Esophagus squamous epithelium (tissue), 5 donors: ENCODE measurements at places on chromosomes 16 and 17.

- no peak for DNase-seq
- no peak overlapping the region for H3K27ac ChIP-seq
- no peaks in the 10 kb centered on the region for H3K36me3 ChIP-seq
- no peaks in the 10 kb centered on the region for H3K4me1 ChIP-seq
Observed at GRCh38 chr17:2871205-2871604, 75.0 kb downstream of the RAP1GAP2 start.

- H3K4me1 ChIP-seq, result peaks cover 55% of the 10 kb centered on the region
- no peak for DNase-seq
- no peak overlapping the region for H3K27ac ChIP-seq
Observed at GRCh38 chr17:50952889-50953288, 86.7 kb upstream of the TOB1 start.

GRCh38 chr16:73183611-73184092 lies 135.7 kb upstream of the ZFHX3 start:
- DNase-seq, result no peak
- no peaks in the 10 kb centered on the region for H3K27me3 ChIP-seq
- H3K36me3 ChIP-seq, result no peaks in the 10 kb centered on the region
- H3K4me1 ChIP-seq, result no peaks in the 10 kb centered on the region
- no peak overlapping the region for H3K4me3 ChIP-seq

- no peak overlapping the region for H3K27ac ChIP-seq
- H3K27me3 ChIP-seq, result no peaks in the 10 kb centered on the region
- H3K36me3 ChIP-seq, result no peaks in the 10 kb centered on the region
- no peaks in the 10 kb centered on the region for H3K4me1 ChIP-seq
Observed at GRCh38 chr17:57379237-57379894, 123.0 kb downstream of the MSI2 start.

DNA sequence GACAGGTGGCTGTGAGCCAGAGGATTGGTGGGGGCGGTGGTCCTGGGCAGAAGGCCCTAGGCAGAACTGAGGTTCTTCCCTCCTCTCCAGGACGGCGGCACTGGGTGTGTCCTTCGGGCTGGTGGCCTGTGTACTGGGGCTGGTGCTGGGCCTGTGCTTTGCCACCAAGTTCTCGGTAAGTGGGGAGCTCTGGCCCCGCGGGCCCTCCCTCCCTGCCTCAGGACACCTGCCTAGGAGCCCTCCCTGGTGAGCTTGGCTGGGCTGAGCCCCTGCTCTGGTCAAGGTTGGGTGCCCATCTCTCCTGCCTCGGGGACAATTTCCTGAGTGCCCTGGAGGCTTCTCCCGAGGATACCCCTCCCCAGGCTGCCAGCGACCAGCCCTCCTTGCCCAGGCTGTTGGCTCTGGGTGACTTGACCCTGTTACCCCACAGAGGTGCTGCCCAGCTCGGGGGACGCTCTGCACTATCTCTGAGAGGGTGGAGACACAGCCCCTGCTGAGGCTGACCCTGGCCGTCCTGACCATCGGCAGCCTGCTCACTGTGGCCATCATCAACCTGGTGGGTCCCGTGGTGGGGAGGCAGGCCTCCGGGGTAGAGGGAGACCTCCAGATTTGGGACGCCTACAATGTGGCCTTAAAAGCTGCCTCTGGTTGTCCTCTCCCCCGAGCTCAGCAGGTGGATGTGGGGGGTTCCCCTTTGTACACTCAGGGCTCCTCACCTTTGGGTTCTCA lies 42.0 kb downstream of the ADCY7 start:
- DNase-seq, result no peak
- H3K27ac ChIP-seq, result no peak overlapping the region
- H3K36me3 ChIP-seq, result peaks cover 9% of the 10 kb centered on the region
- no peaks in the 10 kb centered on the region for H3K27me3 ChIP-seq

- no peak overlapping the region for H3K27ac ChIP-seq
- no peaks in the 10 kb centered on the region for H3K27me3 ChIP-seq
- H3K4me1 ChIP-seq, result no peaks in the 10 kb centered on the region
- no peak overlapping the region for H3K4me3 ChIP-seq
- peaks cover 100% of the 10 kb centered on the region for H3K36me3 ChIP-seq
- no peak for DNase-seq
Observed at GRCh38 chr17:67109111-67109510, 64.8 kb downstream of the CACNG1 start.

- H3K27ac ChIP-seq, result no peak overlapping the region
- no peak for DNase-seq
- H3K4me1 ChIP-seq, result no peaks in the 10 kb centered on the region
- H3K27me3 ChIP-seq, result no peaks in the 10 kb centered on the region
Observed at GRCh38 chr17:82926716-82927115, 86.9 kb upstream of the ZNF750 start.

- no peak for DNase-seq
- no peak overlapping the region for H3K4me3 ChIP-seq
- no peaks in the 10 kb centered on the region for H3K36me3 ChIP-seq
Observed at GRCh38 chr17:20128036-20128667, 119.0 kb downstream of the SPECC1 start.

GRCh38 chr17:7477392-7478275 lies 1.8 kb downstream of the ZBTB4 start:
- peak overlapping the region; percentile 98 for H3K27ac ChIP-seq
- no peaks in the 10 kb centered on the region for H3K27me3 ChIP-seq
- H3K4me1 ChIP-seq, result peaks cover 93% of the 10 kb centered on the region
- DNase-seq, result no peak
- H3K36me3 ChIP-seq, result no peaks in the 10 kb centered on the region
- peak overlapping the region; percentile 92 for H3K4me3 ChIP-seq

GRCh38 chr16:11524098-11524760 lies 62.5 kb downstream of the LITAF start:
- DNase-seq, result no peak
- H3K4me3 ChIP-seq, result no peak overlapping the region
- no peak overlapping the region for H3K27ac ChIP-seq

- no peak for DNase-seq
- H3K4me1 ChIP-seq, result peaks cover 27% of the 10 kb centered on the region
- H3K27me3 ChIP-seq, result peaks cover 42% of the 10 kb centered on the region
Observed at GRCh38 chr16:87570938-87571867, 31.1 kb upstream of the JPH3 start.

DNA sequence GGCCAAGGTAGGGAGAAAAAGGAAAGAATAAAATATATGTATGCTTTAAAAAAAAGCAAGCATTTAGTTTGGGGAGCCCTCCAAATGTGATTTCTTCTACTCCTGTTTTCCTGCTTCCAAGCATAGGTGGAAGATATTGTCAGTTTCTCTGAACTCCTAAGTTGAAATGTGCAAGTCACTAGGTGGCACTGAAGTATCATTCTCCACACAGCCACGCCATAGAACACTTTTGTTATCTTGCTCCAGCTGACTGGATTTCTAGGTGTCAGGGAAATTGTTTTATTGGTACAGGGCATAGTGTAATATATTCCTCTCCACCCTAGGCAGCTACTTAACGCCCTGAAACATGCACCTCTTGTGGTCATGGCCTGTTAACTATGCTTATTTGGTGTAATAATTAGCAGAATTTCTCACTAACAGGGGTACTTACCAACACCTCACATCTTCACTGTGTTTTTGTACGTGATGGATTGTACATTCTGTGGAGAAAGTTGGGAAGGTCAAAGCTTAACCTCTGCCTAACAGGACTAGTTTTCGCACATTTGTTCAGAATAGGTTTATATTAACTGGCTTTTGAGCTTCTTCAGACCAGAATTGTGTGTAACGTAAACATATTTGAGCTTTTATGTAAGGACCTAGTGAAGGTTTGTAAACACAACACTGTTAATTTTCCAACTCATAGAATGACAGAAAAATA lies 69.3 kb downstream of the FTO start:
- no peaks in the 10 kb centered on the region for H3K27me3 ChIP-seq
- H3K4me3 ChIP-seq, result no peak overlapping the region
- no peak overlapping the region for H3K27ac ChIP-seq
- H3K4me1 ChIP-seq, result peaks cover 15% of the 10 kb centered on the region
- H3K36me3 ChIP-seq, result no peaks in the 10 kb centered on the region

- DNase-seq, result no peak
- H3K4me3 ChIP-seq, result peak overlapping the region; percentile 13
- peaks cover 12% of the 10 kb centered on the region for H3K4me1 ChIP-seq
- no peaks in the 10 kb centered on the region for H3K36me3 ChIP-seq
- H3K27ac ChIP-seq, result no peak overlapping the region
Observed at GRCh38 chr17:50469208-50469605, 527 bp upstream of the CHAD start.

- H3K4me3 ChIP-seq, result no peak overlapping the region
- H3K27me3 ChIP-seq, result no peaks in the 10 kb centered on the region
- no peaks in the 10 kb centered on the region for H3K4me1 ChIP-seq
- H3K36me3 ChIP-seq, result no peaks in the 10 kb centered on the region
Observed at GRCh38 chr17:67557052-67557845, 160.5 kb upstream of the NOL11 start.

- no peak within 1 kb of the TSS for H3K4me3 ChIP-seq
- H3K27ac ChIP-seq, result no peak within 1 kb of the TSS
- H3K36me3 ChIP-seq, result no peaks in the 10 kb centered on the region
- H3K4me1 ChIP-seq, result no peaks in the 10 kb centered on the region
- no peak for DNase-seq
Observed at GRCh38 chr16:10817963-10818941, at the start of gene TVP23A. TVP23A (minus strand) TSS chr16:10818794; CDS start chr16:10818493, 301 bp downstream.

DNA sequence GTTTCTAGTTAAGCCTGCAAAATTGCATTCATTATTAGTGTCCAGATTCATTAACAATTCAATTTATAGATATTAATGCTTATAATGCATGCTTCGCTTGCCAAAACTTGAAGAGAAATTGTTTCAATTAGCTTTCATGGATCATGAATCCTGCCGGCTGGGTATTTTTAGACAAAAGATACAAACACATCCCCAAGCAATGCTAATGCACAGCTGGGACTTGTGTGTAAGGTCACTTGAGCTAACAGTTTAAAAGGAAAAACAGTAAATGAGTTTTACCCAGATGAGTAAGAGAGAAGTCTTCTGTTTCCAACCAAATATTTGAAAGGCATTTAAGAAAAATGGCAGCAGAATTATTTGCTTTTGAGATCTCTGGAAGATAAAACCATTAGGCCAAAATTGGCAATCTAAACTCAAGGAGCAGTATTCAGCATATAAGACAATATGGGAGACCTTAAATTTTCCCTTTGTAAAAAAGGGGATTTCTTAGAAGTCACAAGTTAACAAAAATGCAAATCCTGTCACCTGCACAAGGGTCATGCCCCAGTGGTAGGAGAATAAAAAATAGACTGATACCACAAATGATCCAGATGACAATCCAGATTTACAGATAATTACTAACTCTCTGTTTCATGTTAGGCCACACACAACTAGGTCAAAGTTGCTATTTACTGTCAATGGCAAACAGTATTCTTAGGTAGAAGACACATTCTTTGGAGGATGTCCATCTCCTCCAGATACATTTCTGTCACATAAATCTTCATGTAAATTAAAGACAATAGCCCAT lies 418.4 kb upstream of the PMFBP1 start:
- no peaks in the 10 kb centered on the region for H3K4me1 ChIP-seq
- no peaks in the 10 kb centered on the region for H3K27me3 ChIP-seq
- no peaks in the 10 kb centered on the region for H3K36me3 ChIP-seq
- no peak overlapping the region for H3K27ac ChIP-seq
- DNase-seq, result no peak
- H3K4me3 ChIP-seq, result no peak overlapping the region

DNA sequence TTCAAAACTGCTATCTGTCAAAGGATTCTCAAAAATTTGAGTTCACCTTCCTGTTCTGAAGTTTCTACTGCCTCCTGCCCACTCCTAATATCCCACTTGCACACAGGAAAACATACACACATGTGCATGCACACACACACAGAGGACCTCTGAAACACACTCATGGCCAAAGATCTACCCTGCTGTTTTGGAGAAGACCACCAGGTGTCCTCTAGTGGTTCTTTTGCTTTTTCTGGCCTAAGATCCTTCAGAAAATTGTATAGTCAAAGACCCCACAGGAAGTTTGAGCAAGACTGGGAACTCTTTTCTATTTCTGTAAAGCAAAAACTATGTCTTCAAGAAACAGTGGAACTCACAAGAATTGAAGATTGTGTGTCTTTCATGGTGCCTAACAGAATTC lies 90.2 kb downstream of the CDH8 start:
- no peaks in the 10 kb centered on the region for H3K36me3 ChIP-seq
- no peak for DNase-seq
- H3K27ac ChIP-seq, result no peak overlapping the region
- no peak overlapping the region for H3K4me3 ChIP-seq

DNA sequence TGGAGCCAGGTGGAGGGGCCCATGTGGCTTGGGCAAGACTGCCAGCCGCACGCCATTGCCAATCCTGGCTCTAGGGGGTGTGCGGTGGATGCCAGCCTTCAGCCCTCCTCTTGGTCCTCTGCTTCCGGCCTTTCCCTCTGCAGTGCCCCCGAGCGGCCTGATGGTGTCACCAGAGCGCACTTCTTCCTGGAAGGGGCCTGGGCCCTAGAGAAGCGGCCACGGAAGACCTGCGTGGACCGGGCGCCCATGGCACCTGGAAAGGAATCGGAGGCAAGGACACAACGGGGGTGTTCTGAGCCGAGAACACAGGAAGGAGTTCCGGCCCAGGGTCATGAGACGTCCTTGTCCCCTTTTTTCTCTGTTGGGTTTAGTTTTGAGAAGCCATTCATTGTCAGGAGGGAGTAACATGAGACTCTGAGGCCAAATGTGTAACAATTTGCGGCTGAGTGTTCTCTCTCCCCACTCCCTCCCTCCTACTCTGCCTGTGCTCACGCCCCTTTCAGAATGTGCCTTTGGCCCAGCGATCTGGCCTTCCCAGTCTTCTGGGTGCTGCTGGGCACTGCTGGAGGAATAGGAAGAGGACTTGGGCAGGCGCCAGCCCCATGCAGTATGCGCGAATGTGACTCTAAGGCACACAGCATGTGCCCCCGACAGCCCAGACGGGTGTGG lies 92.8 kb downstream of the IRX3 start:
- H3K27ac ChIP-seq, result peak overlapping the region; percentile 78
- H3K27me3 ChIP-seq, result peaks cover 24% of the 10 kb centered on the region
- H3K36me3 ChIP-seq, result no peaks in the 10 kb centered on the region
- peak overlapping the region; percentile 39 for H3K4me3 ChIP-seq

DNA sequence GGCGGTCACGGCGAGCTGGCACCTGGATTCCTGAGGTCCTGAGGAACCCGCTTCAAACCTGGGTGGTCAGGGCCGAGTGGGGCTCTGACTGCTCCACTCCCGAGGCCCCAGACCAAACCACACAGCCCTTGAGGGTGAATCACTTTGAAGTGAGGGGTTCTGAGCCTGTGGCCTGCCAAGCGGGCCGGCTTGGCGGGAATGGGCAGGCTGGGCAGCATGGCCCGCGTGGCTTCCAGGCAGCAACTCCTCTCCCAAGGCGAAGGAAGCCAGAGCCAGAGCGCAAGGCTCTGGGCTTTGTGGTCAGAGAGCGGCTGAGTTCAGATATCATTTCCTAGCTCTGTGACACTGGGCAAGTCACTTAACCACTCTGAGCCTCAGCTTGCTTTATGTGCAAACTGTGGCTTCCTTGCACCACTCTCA lies 42.7 kb downstream of the CMIP start:
- H3K27me3 ChIP-seq, result no peaks in the 10 kb centered on the region
- peaks cover 26% of the 10 kb centered on the region for H3K4me1 ChIP-seq
- DNase-seq, result no peak
- peak overlapping the region; percentile 63 for H3K27ac ChIP-seq

GRCh38 chr16:75764154-75764768 lies 38.0 kb upstream of the CPHXL start:
- no peaks in the 10 kb centered on the region for H3K27me3 ChIP-seq
- H3K4me3 ChIP-seq, result no peak overlapping the region
- H3K4me1 ChIP-seq, result no peaks in the 10 kb centered on the region
- H3K36me3 ChIP-seq, result no peaks in the 10 kb centered on the region
- H3K27ac ChIP-seq, result no peak overlapping the region

GRCh38 chr16:65113441-65113840 lies 8.4 kb downstream of the CDH11 start:
- no peak overlapping the region for H3K27ac ChIP-seq
- H3K4me3 ChIP-seq, result no peak overlapping the region
- H3K27me3 ChIP-seq, result no peaks in the 10 kb centered on the region
- no peaks in the 10 kb centered on the region for H3K36me3 ChIP-seq
- H3K4me1 ChIP-seq, result no peaks in the 10 kb centered on the region
